ENCODE measurements at places on chromosomes 3 and 15.

DNA sequence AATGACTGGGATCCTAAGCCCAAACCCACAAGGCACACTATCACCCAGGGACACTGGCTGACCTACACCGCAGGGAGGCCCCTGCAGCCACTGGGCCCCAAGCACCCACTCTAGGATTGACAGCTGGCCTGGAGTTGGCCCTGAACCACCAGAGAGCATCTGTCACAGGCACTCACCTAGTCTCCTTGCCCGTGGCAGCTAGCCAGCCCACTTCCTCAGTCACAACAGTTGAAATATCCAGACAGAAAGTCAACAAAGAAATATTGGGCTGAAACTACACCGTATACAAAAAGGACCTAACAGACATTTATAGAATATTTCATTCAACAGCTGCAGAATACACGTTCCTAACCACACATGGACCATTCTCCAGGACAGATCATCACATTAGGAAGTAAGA is 5.2 kb upstream of the SPINK8 start:
- DNase-seq = no peak

GRCh38 chr3:31978553-31978952 is 2.5 kb downstream of the OSBPL10 start:
- DNase-seq = no peak

DNA sequence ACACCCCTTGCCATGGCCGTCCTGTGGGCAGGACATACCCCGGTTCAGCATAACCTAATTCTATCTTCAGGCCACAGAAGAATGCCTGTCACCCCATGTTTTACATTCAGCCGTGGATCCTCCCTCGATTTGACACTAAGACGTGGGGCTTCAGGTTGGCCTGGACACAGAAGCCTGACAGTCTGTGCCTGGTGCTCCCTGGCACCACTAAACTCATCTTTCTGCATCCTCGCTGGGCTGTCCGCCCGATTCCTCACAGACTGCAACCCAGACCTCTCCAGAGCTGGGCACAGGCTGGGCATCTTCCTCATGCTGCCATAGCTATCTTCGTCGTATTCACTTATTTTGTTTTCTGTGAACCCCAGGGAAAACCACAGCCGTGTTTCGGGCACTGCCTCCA is 117.8 kb upstream of the IQSEC1 start:
- DNase-seq = no peak

DNA sequence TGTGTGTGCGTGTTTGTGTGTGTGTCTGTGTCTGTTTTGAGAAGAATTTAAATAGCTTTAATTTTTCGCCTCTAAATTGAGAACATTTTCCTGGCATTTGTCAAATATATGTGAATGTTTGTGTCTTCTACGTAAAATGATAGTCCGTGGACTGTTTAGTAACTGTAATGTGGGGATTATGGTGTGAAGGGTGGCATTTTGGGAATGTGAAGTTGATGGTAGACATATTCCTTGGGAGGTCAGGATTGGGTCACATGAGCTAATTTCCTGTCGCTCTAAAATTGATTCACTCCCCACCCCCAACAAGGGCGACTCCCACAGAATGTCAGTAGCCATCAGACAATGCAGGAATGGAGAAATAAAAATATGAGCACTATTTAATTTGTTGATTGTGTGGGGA is 107.3 kb downstream of the ITPR1 start:
- no peak for DNase-seq

- DNase-seq = peak; percentile 6
Measured at GRCh38 chr3:40309925-40310695, 603 bp downstream of the EIF1B start.

- DNase-seq = peak; percentile 36
Measured at GRCh38 chr15:101121511-101122090, 130.2 kb downstream of the CHSY1 start.

- DNase-seq = no peak
Measured at GRCh38 chr3:72446218-72447058, 401.8 kb downstream of the SHQ1 start.

All from activated CD4-positive, alpha-beta T cell treated with anti-CD3 and anti-CD28 coated beads, Interleukin-2, amount 50 U/mL, for 4 hours (primary cell).